ENCODE measurements at places on chromosomes 11 and 22.

GRCh38 chr22:17717708-17718107 is 56.6 kb downstream of the BID start:
- DNase-seq, result no peak

GRCh38 chr11:126059238-126059781 is 3.4 kb downstream of the CDON start:
- DNase-seq, result no peak

DNA sequence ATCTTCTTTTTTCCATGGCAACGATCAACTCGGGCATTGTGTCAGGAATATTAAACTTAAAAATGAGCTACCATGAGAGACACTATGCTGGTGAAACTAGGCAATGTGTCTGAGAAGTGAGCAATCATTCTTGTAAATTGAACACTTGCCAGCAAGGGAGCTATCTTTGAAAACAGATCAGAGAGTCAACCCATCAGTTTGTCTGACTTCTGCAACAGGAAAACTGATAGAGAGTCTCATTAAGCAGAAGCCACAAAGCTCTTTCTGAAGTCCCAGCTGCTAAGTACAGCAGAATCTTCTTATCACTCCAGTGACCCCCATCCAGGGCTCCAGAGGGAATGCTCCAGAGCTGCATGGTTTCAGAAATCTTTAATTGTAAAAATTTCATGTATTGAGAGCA is 114.7 kb downstream of the MSANTD4 start:
- no peak for DNase-seq

GRCh38 chr11:75163921-75164849 is 13.3 kb downstream of the SLCO2B1 start:
- DNase-seq, result no peak

DNA sequence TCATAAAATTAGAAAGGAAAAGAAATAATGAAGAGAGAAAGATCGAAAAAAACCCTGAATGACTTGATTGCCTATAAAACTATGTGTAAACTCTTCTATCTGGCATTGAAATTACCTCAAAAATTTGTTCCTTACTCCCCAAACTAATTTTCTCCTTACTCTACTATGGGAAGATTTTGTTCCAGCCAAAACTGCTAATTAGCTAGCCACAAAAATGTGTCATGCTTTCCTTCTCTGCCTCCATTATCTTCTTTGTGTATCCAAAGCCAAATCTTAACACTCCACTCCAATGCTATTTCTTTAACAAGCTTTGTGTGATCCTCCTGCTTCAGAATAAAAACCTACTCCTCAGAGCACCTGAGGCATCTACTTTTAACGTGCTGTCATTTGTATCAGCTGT is 831.2 kb downstream of the METTL15 start:
- no peak for DNase-seq

GRCh38 chr11:135027461-135027860 is 615.4 kb upstream of the B3GAT1 start:
- DNase-seq, result no peak

DNA sequence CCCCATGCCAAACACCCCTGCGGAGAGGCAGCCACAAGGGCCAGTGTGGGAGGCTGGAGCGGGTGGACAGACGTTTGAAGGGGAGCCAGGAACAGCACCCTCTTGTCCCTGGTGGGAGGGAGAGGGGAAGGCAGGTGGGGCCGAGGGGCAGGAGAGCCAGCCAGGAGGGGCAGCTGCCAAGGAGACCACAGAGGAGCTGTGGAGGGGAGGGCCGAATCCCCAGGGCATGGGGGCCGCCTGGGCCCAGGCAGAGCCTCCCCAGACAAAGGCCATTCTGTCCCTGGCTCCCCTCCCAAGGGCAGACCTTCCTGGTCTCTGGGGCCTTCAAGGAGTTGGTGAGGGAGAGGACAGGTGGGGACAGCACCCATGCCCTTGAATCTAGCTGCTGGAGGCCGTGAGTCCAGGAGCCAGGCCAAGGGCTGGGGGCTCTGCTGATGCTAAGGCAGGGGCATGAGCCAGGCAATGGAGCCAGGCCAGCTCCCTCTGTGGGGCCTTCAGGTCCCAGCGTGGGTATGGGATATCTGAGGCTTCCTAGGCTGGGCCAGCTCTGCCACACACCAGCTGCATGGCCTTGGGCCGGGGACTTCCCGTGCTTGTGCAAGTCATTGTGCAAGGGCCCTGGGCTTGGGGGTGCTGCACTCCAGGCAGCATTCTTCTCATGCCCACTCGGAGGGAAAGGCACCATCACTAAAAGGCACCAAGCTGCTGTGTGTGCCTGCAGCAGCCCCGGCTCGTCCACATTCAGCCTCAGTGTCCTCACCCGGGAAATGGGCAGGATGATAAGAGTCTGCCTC is 11.4 kb downstream of the EMID1 start:
- DNase-seq, result no peak

DNA sequence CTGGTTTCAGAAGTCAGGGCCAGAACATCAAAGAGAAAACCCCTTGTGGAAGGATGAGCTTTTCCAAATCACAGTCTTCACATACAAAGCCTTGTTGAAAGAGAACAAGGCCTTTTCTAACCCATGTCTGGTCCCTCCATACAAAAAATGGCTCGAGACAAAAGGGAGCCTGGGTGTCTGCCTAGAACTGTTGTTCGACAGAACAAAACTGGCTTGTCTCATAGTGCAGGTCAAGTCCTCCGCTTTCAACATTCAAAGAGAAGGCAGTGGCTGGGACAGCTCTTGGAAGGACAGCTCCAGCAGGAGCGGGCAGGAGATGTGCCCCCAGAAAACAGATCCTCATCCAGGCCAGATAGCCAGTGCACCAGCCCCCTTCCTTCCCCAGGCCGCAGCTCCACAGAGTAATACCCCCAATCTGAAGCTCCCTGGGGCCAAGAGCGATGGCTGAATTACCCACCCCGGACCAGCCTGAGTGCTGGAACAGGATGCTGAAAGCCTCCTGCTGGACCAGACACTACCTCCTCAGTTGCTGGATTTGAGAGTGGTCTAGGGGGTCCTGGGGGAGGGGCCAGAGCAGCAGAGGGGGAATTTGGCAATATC is 27.6 kb downstream of the USH1C start:
- DNase-seq, result no peak

- DNase-seq, result no peak
Measured at GRCh38 chr11:22190827-22191463, 1.9 kb upstream of the ANO5 start.

DNA sequence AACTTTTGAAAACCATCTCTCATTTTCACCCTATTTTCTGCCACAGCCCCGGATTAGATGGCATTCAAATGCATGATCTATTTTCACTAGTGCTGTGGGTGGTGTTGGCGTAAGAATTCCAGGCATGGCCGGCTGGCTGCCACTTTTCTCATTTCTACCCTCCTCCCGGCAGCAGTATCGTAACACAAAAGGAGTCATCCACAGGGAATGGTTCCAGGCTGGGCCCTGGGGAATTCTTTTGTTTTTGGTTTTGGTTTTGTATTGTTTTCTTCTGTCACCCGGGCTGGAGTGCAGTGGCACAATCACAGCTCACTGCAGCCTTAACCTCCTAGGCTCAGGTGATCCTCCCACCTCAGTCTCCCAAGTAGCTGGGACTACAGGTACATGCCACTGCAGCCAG is 13.8 kb downstream of the JAML start:
- DNase-seq, result no peak

GRCh38 chr22:45964926-45965527 is 11.9 kb downstream of the WNT7B start:
- no peak for DNase-seq

- DNase-seq, result no peak
Measured at GRCh38 chr11:71156301-71156700, 96.1 kb downstream of the SHANK2 start.

- no peak for DNase-seq
Measured at GRCh38 chr11:70587075-70587389, 188.7 kb downstream of the CTTN start.

GRCh38 chr11:48108231-48109045 is 108.2 kb upstream of the OR4B1 start:
- DNase-seq, result no peak

DNA sequence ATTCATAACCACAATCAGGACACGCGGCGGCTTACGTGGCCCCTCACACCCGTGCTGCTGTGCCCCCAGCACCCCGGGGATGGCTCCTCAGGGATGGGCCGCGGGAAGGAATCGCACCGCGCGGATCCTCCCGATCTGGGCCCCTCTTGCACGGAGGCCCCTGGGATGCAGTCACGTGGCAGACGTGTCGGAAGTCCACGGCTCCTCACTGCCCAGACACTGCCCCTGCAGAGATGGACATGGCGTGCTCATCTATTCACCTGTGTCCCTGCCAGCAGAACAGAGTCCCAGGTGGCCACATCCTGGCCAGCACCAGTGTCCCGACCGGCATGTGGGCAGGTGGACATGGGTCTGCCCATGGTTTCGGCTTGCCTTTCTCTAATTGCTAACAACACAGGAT is 12.8 kb downstream of the MOB2 start:
- DNase-seq, result no peak

- DNase-seq, result no peak
Measured at GRCh38 chr11:18536209-18536608, 9.5 kb upstream of the TSG101 start.

- no peak for DNase-seq
Measured at GRCh38 chr22:29509298-29509697, 29.3 kb downstream of the NEFH start.

DNA sequence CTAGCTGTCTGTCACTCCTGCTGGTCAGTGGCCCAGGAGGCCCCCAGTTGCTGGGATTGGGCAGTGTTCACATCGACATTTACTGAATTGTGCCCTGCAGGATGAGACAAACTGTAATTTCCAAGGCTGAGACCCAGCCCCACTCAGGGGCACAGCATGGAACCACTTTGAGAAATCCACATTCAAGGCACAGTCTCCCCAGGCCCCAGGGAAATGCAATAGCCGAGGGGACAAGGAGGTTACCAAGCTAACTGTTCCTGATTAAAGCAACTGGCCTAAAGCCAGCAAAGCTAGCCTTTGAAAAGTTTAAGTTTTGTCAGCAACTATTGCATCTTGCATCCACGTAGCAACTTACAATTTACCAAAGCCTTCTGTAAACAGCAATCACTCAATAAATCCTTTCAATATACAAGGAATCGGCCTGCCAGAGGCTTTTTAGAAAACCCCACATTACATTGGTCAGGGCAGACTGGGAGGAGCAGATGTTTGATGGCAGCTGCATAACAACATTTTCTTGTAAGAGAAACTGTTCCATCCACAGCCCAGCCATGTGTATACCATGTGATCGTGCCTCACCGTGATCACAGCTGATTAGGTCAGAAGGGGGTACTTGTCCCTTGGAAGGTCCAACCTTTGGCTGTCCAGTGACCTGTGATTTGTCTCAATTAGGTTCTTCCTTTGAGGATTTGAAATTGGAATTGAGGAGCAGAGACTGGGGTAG is 103.9 kb downstream of the TENM4 start:
- no peak for DNase-seq

GRCh38 chr11:72848846-72849466 is 34.7 kb downstream of the ATG16L2 start:
- no peak for DNase-seq

GRCh38 chr11:131991606-131992005 is 621.2 kb downstream of the NTM start:
- no peak for DNase-seq

DNA sequence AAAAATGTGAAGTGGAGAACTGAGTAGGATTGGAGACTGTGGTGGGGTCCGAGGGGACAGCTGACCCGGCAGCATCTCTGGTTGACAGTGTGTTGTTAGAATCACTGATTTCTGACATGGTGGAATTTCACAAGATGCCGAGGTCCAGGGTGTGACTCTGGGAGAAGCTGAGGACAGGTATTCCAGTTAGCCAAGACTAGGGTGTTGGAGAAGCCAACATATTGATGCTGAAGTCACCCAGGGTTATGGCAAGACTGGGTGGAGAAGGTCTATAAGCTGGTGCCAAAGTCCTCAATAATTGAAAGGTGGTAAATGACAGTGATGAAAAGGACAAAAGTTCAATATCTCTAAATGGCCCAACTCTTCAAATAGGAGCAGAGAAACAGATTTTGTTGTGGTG is 86.1 kb downstream of the ME3 start:
- DNase-seq, result no peak

- no peak for DNase-seq
Measured at GRCh38 chr22:27309697-27310096, 491.9 kb downstream of the MN1 start.

DNA sequence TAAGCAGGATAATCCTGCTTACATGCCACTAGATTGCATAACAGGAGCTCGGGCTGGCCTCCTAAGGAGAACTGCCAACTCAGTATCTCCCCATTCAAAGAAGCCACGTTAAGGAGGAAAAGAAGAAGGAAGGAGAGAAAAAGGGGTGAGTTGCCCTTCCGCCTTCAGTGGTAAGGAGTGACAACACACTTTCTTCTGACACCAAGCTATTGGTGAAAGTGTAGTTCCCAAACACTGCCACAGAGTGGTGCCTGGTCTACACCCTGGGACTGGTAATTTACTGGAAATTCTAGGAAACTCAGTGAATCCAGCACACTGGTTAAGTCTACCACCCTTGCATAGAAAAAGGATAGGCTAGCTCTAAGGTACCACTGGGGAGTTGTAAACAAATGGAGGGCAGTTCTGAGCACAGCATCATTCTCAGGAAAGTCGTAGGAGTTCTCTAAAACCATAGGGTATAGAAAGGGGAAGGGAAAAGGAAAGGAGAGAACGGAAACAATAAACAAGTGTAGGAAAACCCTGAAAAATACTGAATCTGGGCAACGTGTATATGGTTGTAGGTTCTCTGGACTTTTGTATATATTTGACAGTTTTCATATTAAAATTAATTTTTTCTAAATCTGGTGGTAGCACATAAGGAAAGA is 58.2 kb downstream of the RRAS2 start:
- no peak for DNase-seq

DNA sequence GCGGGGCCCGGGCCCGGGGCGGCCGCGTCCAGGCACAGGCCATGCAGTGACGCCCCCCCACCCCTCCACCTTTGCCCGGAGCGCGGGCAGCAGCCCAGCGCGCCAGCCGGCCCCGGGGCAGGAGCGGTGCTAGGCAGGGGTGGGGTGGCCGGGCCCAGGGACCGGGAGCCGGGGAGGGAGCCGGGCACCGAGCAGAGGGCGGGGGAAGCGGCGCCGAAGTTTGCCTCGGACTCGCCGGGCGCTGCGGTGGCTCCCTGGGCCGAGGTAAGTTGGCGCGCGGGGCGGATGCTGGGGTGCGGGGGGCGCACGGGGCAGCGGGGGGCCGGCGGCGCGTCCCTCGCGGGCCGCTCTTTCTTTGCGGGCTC is 332 bp downstream of the TEAD1 start:
- DNase-seq, result no peak

- DNase-seq, result no peak
Measured at GRCh38 chr22:24822471-24822870, 16.5 kb downstream of the SGSM1 start.

GRCh38 chr22:46090631-46091201 is 59.6 kb upstream of the PPARA start:
- no peak for DNase-seq

- no peak for DNase-seq
Measured at GRCh38 chr22:29301716-29302401, 4.6 kb upstream of the GAS2L1 start.
